ENCODE measurements at places on chromosomes 13 and 19.
A peak's percentile ranks its signal among the peaks of the same experiment; 100 is the strongest.

DNA sequence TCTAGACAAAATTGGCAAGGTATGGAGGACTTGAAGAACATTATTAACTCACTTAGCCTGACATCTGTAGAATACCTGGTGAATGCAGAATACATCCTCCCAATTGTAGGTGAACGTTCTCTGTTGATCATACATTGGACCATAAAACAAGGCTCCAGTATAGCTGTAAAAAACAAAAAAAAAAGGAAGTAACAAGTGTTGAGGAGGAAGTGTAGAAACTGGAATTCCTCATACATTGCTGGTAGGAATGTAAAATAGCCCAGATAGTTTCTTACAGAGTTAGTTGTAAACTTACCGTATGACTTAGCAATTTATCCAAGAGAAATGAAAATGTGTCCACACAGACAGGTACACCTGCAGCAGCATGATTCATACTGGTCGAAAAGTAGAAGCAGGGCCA is 44.8 kb downstream of the TSSK6 start:
- DNase-seq: no peak

GRCh38 chr13:108176685-108177274 is 38.6 kb downstream of the LIG4 start:
- DNase-seq: peak; percentile 48

- peak; percentile 7 for DNase-seq
Observed at GRCh38 chr13:28355822-28356371, 139.0 kb downstream of the FLT1 start.

DNA sequence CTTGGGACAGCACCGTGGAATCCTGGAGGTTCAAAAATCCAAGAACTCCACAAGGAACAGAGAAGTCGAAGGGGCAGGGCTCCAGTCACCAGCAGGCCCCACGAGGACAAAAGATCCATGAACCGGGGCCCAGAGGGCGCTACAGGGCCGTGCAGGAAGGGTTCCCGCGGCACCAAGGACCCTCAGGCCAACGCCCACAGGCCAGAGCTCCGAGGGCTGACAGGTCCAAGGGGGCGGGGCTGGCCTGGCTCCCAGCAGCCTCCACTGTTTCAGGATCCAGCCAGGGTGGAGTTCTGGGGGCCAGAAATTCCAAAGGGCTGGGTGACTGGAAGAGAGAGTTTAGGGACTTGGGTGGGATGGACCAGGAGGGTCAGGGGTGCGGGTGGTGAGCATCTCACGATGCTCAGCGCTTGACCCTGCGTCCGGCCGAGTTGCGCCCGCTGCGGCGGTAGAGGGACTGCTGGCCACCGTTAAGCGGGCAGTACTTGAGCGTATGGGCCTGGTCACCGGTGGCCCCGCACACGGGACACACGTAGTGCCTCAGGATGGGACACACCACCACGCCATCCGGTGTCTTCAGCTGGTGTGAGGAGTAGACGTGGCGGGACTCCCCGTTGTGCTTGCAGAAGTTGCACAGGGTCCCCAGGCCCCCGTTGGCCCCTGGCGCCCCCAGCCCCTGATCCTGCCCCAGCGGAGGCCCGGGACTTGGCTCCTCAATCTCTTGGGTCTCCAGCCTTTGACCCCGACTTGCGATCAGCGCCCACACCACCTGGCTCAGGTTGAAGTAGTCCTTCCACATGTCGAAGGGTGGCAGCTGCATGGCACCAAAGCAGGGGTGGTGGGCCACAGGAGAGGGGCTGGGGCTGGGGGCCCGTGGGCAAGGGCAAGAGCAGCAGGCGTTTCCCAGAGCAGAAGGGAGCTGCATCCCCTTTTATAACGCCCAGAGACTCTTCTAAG is at the start of gene NANOS2:
Gene NANOS2 (minus strand): TSS at position 905 of the 957 bp plus-strand sequence. CDS start 85 bp downstream, at position 820.
- no peak for DNase-seq

GRCh38 chr19:32330213-32330857 is 15.1 kb upstream of the ZNF507 start:
- no peak for DNase-seq

- DNase-seq: peak; percentile 63
Observed at GRCh38 chr19:49436381-49437017, 4.8 kb downstream of the SLC17A7 start.

- DNase-seq: no peak
Observed at GRCh38 chr19:43673637-43674036, 3.7 kb upstream of the PLAUR start.

GRCh38 chr13:33057019-33057780 is 41.0 kb downstream of the KL start:
- no peak for DNase-seq

DNA sequence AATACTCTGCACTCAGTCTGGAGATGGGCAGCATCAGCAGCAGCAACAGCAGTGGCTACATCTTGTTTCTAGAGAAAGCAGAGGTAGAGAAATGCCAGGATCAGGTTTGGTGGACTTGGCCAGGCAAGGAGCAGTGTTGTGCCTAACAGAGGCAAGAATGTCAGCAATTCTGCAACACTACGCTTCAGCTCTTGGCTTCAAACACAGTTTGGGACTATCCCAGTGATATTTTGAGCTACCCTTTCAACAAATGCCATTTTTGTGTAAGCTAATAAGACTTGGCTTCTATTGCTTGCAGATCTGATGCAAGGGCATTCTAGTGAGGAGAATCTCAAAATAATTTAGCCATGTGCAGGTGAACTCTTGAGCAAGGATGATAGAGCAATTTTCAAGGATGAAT is 271.3 kb downstream of the PCDH20 start:
- DNase-seq: no peak

DNA sequence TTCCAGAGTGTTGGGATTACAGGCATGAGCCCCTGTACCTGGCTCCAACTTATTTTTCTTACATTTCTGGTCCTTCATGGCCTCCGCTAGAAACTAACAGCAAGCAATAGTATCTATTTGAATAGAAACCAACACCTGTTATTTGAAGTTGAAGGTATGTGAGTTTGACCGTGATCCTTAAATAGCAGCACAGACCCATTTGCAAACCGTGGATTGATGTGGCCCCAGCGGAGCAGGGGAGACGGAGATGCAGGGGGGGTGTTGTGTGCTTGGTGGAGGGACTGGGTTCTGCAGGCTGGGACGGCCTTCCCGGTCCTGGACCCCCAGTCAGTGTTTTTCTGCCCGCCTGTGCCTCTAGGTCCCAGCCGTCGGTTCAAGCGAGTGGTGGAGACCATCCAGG is 16.9 kb downstream of the TMEM150B start:
- no peak for DNase-seq

- no peak for DNase-seq
Observed at GRCh38 chr13:111270765-111271698, 49.4 kb upstream of the TEX29 start.

GRCh38 chr13:24175847-24176246 is 15.3 kb downstream of the SPATA13 start:
- DNase-seq: no peak

- DNase-seq: no peak
Observed at GRCh38 chr13:90003566-90003965, 1343.9 kb upstream of the MIR17HG start.

- DNase-seq: no peak
Observed at GRCh38 chr19:20289186-20289585, 122.2 kb downstream of the ZNF486 start.

- DNase-seq: no peak
Observed at GRCh38 chr13:62176051-62176450, 760.4 kb upstream of the PCDH20 start.

DNA sequence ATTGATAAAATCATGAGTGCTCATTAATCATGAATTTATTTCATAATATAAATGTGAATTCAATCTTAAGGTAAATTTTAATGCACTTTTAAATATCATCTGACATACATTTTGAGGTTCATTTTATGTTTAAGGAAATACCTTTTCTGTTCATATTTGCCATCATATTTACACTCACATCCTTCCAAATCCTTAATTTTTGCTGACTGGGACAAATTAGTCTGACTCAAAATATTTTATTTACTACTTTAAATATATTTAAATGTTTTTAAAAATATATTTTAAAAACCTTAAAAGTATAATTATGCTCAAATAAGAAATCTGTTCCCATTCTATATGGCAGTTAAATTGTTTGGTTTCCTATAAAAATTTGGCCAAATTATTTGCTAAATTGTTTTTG is 438.1 kb downstream of the GPC5 start:
- no peak for DNase-seq

- no peak for DNase-seq
Observed at GRCh38 chr13:88617176-88617575, 946.0 kb downstream of the SLITRK5 start.

- no peak for DNase-seq
Observed at GRCh38 chr13:114058051-114058867, 74.2 kb downstream of the RASA3 start.

- no peak for DNase-seq
Observed at GRCh38 chr13:75550159-75550567, 572 bp downstream of the UCHL3 start.

DNA sequence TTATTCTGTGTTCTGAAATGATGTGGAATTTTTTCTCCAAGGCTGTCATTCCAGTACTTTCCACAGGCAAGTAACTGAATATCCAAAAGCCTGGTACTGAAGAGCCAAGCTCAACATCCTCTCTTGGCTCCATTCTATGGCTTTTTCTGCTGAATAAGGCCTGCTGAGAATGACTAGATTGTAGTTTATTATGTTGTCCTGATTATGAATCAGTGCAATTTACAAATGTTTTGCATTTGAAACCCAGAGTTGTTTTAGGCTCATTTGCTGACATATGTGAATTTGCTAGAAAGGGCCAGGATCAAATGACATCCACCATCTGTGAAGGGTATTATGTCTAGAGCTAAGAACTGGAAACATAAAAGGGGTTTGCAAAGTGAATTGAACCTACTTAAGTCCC is 596.6 kb downstream of the KCTD12 start:
- DNase-seq: no peak

- DNase-seq: no peak
Observed at GRCh38 chr19:8116437-8117293, 32.7 kb downstream of the FBN3 start.

DNA sequence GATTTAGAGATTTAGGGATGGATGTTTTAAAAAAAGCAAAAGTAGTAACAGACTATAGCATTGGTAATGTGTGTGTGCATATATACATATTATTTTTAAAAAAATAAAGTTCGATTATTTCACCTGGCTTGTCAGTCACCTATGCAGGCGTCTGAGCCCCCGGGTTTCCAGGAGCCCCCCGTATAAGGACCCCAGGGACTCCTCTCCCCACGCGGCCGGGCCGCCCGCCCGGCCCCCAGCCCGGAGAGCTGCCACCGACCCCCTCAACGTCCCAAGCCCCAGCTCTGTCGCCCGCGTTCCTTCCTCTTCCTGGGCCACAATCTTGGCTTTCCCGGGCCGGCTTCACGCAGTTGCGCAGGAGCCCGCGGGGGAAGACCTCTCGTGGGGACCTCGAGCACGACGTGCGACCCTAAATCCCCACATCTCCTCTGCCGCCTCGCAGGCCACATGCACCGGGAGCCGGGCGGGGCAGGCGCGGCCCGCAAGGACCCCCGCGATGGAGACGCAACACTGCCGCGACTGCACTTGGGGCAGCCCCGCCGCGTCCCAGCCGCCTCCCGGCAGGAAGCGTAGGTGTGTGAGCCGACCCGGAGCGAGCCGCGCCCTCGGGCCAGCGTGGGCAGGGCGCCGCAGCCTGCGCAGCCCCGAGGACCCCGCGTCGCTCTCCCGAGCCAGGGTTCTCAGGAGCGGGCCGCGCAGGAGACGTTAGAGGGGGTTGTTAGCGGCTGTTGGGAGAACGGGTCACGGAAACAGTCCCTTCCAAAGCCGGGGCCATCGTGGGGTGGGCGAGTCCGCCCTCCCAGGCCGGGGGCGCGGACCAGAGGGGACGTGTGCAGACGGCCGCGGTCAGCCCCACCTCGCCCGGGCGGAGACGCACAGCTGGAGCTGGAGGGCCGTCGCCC is 840 bp upstream of the CCNA1 start:
- DNase-seq: no peak

DNA sequence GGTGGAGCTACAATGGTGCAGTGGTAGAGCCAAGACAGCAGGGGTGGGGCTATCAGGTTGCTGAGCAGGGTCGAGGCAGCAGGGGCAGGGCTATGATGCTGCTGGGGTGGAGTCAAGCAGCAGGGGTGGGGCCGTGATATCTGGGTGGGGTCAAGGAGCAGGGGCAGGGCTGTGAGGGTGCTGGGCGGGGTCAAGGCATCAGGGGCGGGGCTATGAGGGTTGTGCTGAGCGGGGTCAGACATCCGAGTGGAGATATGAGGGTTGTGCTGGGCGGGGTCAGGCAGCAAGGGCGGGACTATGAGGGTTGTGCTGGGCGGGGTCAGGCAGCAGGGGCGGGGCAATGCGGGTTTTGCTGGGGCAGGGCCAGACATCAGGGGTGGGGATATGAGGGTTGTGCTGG is 14.7 kb downstream of the HCN2 start:
- peak; percentile 39 for DNase-seq

DNA sequence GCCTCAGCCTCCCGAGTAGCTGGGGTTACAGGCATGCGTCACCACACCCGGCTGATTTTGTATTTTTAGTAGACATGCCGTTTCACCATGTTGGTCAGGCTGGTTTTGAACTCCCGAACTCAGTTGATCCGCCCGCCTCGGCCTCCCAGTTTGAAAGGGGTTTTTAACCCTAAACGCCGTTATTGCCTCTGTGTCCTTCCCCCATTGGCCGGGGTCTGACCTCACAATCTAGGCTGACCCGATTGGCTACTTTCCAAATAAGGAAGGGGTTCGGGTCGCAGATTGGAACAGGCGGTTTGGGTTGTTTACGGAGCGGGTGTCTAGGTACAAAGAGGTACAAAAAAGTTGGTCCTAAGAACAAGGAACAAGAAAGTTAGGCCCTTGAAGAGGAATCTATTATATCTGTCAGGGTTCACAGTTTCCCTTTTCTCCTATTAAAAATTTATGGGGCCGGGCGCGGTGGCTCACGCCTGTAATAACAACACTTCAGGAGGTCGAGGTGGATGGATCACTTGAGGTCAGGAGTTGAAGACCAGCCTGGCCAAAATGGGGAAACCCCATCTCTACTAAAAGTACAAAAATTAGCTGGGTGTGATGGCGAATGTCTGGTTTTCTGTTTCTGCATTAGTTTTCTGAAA is 1.0 kb downstream of the ZNF253 start:
- DNase-seq: peak; percentile 75

DNA sequence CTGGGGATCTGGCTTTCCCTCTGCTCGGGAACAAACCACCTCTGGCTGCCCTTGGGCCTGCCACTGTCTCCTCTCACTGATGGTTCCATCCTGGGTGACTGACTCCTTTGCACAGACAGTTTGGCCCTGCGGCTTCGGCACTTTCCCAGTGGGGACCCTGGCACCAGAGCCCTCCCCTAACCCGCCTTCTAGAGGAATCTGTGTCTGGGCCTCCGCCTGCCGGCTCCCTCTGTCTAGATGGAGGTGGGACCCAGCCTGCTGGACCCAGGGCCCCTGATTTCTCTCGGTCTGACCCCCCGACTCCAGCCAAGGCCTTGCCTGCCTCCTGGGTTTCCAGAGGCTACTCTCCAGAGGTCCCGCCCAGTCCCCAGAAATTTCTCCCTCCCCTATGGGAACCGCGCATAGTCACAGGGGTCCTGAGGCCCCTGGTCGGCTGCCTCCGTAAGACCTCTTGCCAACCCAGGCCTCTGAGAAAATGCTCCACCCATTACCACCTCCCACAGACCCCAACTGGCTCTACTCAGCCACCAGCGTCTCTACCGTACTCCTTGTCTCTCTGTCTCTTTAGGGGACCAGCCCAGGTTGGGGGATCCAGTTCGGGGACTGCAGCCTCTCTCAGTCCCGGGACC is 2.7 kb downstream of the CCDC106 start:
- DNase-seq: no peak

GRCh38 chr13:75327135-75327510 is 154.8 kb downstream of the TBC1D4 start:
- peak; percentile 46 for DNase-seq

All from CD4-positive, alpha-beta T cell treated with Interleukin-21 for 1 hour (primary cell).